ENCODE measurements at places on chromosomes 7 and 10.

GRCh38 chr7:97620495-97620894, 111.4 kb upstream of the TAC1 start:
- no peak for DNase-seq

DNA sequence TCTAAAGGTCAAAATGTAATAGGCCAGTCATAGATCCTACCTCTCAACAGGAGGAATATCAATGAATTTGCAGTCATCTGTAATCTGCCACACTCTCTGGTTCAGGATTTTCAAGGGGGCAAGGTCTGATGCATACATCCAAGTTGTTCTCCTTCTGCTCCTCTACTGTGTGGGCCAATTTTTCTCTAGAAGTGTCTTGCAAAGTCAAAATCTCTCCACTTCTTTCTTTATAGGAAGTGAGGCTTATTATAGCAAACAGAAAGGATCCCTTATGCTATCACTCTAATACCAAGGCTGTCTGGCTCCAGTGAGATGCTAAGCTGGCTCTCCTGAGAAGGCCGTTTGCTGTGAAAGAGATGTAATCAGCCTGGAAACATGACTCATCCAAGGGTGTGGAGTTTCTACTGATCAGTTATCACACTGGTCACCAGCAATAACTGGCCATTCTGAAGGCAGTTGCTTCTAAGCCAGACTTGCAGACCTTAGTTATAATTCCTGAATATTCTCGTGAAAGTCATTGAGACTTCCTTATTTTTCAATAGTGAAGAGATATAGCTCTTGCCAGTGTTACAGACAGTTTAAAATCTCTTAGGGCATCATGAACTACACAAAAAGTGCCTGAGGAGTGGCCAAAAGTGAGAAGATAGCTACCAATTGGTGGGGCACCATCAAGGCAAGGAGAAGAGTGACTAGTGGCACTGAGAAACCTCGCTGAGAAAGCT, 43.2 kb upstream of the LRGUK start:
- no peak for DNase-seq

DNA sequence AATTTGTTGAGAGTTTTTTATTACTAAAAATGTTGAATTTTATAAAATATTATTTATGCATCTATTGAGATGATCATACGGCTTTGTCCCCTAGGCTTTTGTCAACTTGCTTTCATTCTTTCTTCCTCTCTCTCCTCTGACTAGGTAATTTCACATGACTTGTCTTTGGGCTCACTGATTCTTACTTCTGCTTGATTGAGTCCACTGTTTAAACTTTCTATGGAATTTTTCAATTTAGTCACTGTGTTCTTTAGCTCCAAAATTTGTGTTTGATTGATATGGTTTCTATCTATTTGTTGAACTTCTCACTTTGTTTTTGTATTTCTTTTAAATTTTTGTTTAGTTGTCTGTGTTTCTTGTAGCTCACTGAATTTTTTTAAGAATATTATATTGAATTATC, 65.9 kb upstream of the PTPRZ1 start:
- no peak for DNase-seq

GRCh38 chr7:137772748-137773147, 74.0 kb downstream of the DGKI start:
- no peak for DNase-seq

GRCh38 chr10:118596426-118597124, 1.1 kb upstream of the PRLHR start:
- no peak for DNase-seq

GRCh38 chr7:37377231-37377630, 71.4 kb downstream of the ELMO1 start:
- no peak for DNase-seq

- DNase-seq, result no peak
Observed at GRCh38 chr10:36170943-36171501, 528.9 kb upstream of the FZD8 start.

- no peak for DNase-seq
Observed at GRCh38 chr7:116780521-116780920, 81.9 kb upstream of the CAPZA2 start.

GRCh38 chr7:142347091-142347490, 89.2 kb upstream of the PRSS58 start:
- no peak for DNase-seq

DNA sequence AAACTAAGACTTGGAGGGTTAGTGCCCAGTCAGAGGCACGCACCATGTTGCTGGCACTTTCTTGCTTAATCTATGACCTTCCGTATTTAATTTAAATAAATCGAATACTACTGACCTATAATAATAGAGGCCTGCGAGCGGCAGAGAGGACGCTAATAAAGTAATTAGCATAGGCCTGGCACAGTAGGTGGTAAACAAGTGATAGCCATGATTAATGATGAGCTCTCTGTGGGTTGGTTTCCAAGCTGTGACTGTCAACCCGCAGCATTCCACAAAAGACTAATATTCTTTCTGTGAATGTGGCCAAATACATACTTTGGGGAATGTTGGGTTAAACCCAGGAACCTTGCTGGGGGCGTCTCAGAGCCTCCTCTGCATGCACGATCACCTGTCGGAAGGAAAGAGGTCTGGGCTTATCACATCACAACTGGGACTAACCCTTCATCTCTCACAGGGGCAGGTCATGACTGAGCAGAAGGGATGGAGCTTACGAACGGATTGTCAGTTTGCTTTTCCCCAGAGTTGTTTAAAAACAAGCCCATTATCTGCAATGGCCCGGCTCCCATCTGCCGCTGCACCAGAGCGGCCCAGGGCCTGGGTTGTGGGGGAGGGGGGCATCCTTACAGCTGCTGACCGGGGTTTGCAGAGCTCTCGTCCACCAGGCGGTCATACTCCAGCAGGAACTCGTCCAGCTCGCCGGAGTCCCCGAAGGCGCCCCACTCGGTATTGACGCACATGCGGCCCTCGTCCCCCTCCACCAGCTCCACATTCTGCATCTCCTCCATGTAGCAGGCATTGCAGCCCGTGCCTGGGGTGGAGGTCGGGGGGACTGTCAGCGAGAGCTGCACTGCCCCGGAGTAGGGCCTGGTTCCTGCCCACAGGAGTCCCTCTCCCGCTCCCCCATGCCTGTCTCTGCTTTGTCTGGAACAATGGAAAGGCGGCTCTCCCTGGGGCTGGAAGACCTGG, 6.2 kb upstream of the MYL7 start:
- DNase-seq, result peak; percentile 70

- DNase-seq, result peak; percentile 79
Observed at GRCh38 chr10:43409385-43410109, 561 bp upstream of the HNRNPF start.

- no peak for DNase-seq
Observed at GRCh38 chr10:131246089-131246488, 65.4 kb downstream of the TCERG1L start.

All from right cardiac atrium (tissue), 5 donors.